ENCODE measurements at places on chromosomes 7 and 10.

- DNase-seq = no peak
Measured at GRCh38 chr10:60107308-60107976, 201.1 kb upstream of the CCDC6 start.

- DNase-seq = no peak
Measured at GRCh38 chr7:158783595-158783994, 45.7 kb downstream of the ESYT2 start.

GRCh38 chr10:117075064-117075463 is 63.0 kb downstream of the VAX1 start:
- DNase-seq = no peak

- no peak for DNase-seq
Measured at GRCh38 chr10:78781251-78781913, 287.4 kb upstream of the ZMIZ1 start.

GRCh38 chr7:18610331-18610948 is 114.9 kb downstream of the HDAC9 start:
- no peak for DNase-seq

DNA sequence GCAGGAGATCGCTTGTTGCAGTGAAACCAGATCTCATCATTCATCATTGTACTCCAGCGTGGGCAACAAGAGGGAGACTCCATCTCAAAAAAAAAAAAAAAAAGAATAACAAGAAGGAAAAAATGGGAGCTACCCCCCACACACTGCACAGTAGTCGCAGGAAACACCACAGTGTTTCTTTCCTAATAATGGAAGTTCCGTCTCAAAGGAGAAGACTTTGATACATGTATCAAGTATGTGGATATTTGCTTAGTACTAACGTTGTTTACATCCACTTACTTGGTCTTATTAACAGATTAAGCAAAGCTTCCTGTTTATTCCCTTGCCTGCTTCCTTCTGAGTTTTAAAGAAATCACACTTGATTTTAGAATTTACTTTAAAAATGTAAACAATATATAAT is 22.2 kb downstream of the YAE1 start:
- no peak for DNase-seq

GRCh38 chr7:68904630-68905029 is 693.6 kb upstream of the AUTS2 start:
- DNase-seq = no peak

DNA sequence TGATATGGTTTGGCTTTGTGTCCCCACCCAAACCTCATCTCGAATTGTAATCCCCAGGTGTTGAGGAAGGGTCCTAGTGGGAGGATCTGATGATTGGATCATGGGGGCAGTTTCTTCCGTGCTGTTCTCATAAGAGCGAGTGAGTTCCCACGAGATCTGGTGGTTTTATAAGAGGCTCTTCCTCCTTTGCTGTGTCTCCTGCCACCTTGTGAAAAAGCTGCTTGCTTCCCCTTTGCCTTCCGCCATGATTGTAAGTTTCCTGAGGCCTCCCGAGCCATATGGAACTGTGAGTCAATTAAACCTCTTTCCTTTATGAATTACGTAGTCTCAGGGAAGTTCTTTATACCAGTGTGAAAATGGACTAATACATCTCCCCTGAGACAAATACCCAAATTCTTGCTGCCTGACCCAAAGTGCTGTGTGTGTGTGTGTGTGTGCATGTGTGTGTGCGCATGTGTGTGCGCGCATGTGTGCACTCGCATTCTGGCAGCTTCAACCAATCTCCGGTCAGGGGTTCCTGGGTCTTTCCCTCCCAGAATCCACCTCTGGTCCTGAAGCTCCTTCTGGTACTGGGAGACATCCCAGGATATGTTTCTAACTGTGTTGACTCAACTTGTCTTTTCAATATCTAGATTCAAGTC is 98.1 kb upstream of the LRRC4 start:
- DNase-seq = no peak

- DNase-seq = no peak
Measured at GRCh38 chr7:114554781-114555537, 140.3 kb downstream of the FOXP2 start.

- no peak for DNase-seq
Measured at GRCh38 chr10:129548600-129548999, 81.6 kb downstream of the MGMT start.

DNA sequence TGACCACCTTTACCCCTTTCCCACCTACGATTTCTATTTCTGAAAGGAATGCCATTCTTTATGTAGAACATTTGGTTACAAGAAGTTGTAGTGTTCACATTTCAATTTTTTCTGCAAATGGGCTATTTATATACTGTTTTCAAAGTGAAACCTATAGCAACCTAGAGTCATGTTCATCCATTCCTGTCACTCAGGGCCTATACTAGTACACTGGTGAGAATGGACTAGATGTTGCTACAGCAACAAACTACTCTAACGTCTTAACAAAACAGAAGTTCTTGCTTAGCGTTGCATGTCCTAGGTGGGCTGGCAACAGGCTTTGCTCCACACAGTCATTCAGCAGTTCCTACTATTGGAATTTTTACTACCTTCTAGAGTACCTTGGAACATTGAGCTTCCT is 16.3 kb downstream of the CASD1 start:
- no peak for DNase-seq

DNA sequence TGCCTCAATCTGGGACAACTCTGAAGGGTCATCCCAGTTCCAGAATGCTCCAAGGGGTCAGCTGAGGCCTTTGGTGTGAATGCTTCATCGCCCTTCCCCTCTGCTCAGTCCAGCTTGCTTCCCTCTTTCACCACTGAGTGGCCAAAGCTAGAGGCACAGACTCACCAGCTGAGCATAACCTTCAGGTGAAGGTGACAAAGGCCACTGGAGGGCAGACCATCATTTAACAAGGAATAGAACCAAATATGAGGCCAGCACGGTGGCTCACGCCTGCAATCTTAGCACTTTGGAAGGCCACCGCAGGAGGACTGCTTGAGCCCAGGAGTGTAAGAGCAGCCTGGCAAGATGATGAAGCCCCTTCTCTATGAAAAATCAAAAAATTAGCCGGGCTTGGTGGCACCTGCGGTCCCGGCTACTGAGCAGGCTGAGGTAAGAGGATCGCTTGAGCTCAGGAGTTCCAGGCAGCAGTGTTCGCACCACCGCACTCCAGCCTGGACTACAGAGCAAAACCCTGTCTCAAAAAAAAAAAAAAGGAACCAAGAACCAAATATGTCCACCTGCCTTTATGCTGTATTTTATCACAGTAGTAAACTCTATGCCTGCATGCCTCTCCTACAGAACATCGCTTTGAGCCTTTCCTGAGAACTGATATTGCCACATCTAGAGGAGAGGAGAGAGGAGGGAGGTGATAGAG is 13.4 kb downstream of the PRKAG2 start:
- DNase-seq = peak; percentile 9

DNA sequence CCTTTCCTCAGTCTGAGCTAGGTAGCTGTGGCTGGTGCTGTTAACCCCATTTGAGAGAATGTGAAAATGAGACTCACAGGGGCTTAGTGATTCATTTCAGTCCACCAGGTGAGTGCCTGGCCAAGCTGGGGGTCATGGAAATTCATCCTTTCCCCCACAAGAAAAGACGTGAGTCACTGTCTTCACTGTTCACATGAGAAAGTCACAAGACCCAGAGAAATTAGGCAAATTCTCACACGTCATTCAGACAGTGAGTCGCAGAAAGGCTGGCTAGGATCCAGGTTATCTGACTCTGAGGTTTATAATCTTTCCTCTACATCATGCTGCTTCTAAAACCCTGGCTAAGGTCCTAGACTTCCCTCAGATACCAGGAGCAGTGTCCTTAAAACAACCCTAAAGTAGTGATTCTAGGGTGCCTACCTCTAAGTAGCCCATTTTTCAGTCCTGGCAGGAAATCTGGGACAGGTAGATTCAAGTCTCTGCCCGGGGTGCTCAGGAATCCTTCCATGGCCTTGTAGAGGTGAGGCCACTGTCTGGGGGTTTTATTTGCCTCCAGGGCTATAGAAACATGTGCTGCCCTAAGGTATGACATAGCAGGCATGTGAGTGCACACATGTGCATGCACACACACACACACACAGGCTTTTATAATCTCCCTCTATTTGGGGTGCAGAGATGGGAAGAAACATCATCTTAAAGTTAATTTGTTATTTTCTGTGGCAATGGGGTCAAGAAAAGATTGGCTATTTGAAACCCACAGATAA is 427.9 kb upstream of the CELF2 start:
- no peak for DNase-seq

GRCh38 chr7:20102982-20103381 is 114.2 kb downstream of the MACC1 start:
- no peak for DNase-seq

DNA sequence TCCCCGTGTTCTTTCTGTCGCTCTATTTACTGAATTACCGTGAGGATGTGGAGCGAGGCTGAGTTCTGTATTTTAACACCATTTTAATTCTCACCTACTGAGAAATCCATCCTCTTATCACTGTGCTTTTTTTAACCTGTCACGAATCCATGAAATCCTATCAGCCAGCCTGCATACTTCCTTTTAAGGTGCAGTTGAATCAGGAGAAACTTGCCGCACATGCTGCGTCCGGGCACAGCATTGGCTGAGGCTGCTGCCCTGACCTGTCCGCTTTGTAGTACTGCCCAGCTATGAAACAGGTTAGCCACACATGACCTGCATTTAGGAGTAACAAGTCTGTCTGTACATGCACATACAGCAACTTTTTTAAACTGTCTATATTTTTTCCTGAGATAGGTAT is 82.5 kb downstream of the EGFR start:
- no peak for DNase-seq

GRCh38 chr10:103960103-103960502 is 6.8 kb upstream of the SLK start:
- DNase-seq = no peak

GRCh38 chr7:121621937-121622336 is 225.8 kb upstream of the FAM3C start:
- DNase-seq = no peak

DNA sequence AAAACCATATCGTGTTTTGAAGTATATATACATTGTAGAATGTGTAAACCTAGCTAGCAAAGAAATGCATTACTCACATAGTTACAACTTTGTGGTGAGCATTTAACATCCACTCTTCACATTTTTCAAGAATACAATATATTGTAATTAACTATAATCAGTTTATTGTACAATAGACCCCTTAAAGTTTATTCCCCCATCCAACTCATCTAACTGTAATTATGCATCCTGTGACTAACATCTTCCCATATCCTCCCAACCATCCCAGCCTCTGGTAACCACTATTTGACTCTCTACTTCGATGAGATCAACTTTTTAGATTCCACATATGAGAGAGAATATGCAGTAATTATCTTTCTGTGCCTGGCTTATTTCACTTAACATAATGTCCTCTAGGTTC is 526.4 kb downstream of the KIF20B start:
- DNase-seq = no peak

GRCh38 chr10:35780970-35781642 is 139.0 kb upstream of the FZD8 start:
- no peak for DNase-seq

GRCh38 chr10:5493691-5494090 is 5.7 kb downstream of the CALML5 start:
- no peak for DNase-seq

DNA sequence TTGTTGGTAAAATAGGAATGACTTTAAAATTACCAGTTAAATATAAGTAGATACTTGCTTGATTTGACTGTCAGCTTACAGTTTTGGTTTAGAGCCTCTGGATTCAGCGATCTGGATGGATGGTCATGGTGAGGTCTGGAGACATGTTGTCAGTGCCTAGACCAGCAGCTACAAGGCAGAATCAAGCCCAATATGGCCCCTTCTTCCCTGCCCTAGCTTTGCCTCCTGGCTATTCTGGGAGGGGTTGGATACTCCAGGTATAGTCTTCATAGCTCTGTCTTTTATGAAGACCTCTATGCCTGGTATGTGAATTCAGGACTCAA is 166.5 kb upstream of the VIPR2 start:
- DNase-seq = no peak

DNA sequence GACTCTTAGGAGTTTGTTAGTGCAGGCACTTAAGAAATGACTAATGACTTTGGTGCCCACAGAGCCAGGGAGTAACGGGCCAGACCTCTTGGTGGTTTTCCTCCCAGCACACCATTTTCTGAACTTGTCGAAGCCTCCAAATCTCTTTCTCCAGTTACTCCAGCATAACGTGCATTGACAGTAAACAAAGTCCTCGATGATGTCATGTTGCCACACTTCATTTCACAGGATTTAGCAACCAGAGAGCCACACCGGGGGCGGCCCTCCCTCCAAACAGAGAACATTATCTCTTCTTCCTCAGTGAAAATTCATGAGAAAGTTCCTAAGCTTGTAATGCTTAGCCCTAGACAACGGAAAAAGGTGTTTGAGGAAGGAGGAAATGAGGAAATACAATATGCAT is 4.0 kb upstream of the SVOPL start:
- no peak for DNase-seq

- DNase-seq = peak; percentile 22
Measured at GRCh38 chr10:52215745-52216361, 98.2 kb upstream of the DKK1 start.

DNA sequence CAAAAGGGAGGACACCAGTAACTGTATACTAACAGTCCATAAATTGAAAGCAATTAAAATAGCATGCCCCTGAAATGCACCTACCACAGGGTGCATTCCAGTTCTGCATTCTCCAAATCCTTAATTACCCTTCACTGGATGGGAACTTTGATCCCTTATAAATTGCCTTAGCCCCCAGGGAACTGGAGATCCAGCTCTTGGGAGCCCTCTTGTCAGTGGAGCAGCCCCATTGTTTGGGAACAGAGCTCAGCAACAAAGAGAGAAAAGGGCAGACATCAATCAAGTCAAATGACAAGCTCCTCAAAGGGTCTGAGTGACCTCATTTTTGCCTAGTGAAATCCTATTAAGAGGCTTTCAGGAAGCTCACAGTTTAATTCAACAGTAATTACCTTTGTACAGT is 472.6 kb downstream of the XPNPEP1 start:
- DNase-seq = no peak

DNA sequence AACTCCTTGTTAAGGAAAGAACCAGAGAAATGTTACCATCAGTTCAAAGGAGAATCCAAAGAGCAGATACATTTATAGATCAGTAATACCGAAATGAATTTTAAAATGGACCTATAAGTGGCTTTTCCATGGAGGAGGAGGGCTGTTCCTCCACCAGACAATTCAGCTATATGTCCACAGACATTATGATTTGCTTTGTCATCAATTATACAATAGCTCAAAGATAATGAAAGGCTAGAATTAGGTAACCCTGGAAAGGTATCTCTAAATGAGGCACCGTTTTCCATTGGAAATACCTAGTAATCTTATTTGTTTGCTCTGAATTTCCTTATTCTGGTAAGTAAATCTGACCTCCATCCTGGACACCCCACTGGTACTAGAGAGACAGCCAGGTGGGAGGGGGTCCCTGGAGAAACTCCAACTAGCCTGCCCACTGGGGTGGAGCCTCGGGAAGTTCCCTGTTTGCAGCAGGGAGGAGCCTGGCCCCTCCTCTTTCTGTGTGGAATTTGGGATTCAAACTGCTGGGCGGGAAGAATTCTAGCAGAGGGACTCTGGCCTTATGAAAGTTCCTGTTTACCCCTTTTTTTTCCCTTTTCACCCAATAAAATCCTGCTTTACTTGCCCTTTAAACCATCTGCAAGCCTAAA is 218.0 kb downstream of the PHF14 start:
- DNase-seq = no peak
